ENCODE measurements at places on chromosomes 4 and X. TPM values are rescaled to one million over a fixed set of nuclear protein-coding genes. Genes with fewer than 3 reads are reported as not detected.

GRCh38 chr4:18593297-18594002 is 571.9 kb upstream of the LCORL start:
- no peaks in the 10 kb centered on the region for H3K36me3 ChIP-seq
- no peak overlapping the region for H3K4me3 ChIP-seq
- H3K4me1 ChIP-seq, result no peaks in the 10 kb centered on the region
- peak; percentile 76 for DNase-seq
- H3K27ac ChIP-seq, result no peak overlapping the region
- H3K27me3 ChIP-seq, result no peaks in the 10 kb centered on the region

GRCh38 chr4:151961456-151961855 is 200.6 kb upstream of the GATB start:
- no peak overlapping the region for H3K4me3 ChIP-seq
- DNase-seq, result no peak
- no peaks in the 10 kb centered on the region for H3K27me3 ChIP-seq
- H3K4me1 ChIP-seq, result peaks cover 19% of the 10 kb centered on the region
- H3K27ac ChIP-seq, result no peak overlapping the region

- no peaks in the 10 kb centered on the region for H3K27me3 ChIP-seq
- no peak overlapping the region for H3K27ac ChIP-seq
- peak; percentile 92 for DNase-seq
Observed at GRCh38 chrX:16828124-16828908, 41.8 kb downstream of the RBBP7 start.

DNA sequence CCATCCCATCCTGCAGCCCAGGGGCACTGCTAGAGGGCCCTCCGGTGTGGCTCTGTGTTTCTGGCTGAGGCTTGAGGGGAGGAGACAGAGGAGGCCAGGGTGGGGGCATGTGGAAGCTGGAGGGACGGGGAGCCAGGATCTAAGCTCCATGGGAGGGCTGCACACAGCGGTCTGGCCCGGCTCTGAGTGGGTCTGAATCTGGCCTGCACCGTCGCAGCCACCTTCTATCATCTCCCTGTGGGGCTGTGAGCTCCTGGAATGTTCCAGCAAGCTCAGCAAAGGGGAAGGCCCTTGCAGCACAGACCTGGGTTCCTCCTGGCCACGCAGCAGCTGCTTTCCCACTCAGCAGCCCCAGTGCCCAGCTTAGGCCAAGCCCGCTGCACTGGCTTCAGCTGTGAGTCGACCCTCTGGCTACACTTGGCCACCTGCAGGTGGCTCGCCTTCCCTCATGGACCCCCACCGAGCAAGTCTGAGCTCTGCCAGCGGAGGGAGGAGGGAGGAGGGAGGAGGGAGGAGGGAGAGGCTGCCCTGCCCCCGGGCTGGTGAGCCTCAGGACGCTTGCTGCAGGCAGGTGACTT is 5.3 kb downstream of the NKX1-1 start:
- no peak overlapping the region for H3K4me3 ChIP-seq
- DNase-seq, result no peak
- H3K27me3 ChIP-seq, result peaks cover 67% of the 10 kb centered on the region
- H3K4me1 ChIP-seq, result no peaks in the 10 kb centered on the region
- H3K36me3 ChIP-seq, result no peaks in the 10 kb centered on the region

DNA sequence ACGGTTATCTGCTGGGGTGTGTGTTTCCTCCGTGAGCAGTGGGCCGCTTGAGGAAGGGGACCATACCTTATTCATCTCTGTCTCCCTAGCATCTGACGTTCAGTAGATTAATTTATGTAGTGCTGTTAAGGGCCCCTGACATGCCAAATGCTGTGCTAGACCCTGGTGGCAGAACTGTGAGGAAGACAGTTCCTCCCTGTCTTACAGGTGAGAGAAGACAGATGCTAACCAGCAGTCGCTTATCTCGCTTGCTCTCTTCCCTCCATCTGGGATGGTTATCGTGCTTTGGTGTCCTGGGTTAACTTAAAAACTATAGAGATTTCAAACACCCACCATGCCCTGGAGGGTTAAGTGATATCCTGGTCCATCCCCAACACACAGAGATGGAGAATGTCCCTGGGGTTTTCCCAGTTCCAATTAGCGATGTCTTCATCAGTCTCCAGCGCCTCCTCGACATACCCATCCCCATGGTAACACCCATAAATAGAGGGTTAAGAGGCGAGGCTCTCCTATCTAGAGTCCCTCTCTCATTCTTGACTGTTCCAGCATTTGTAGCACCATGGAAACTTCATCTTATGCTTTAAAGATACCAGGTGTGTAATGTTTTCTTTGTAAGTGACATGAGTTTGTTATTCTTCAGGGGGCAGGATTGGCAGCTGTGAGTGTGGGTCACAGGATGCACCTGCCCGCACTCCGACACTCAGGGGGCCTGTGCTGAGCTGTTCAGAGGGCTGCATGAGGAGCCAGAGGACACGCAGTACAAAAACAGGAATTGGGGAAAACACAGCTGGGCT is 135.2 kb downstream of the STK32B start:
- H3K27ac ChIP-seq, result no peak overlapping the region
- no peak overlapping the region for H3K4me3 ChIP-seq

GRCh38 chr4:130825284-130825683 is 1729.3 kb downstream of the C4orf33 start:
- H3K27me3 ChIP-seq, result no peaks in the 10 kb centered on the region
- no peaks in the 10 kb centered on the region for H3K36me3 ChIP-seq
- DNase-seq, result no peak
- H3K4me1 ChIP-seq, result no peaks in the 10 kb centered on the region
- H3K27ac ChIP-seq, result no peak overlapping the region
- H3K4me3 ChIP-seq, result no peak overlapping the region

GRCh38 chr4:498328-498904 is 540 bp downstream of the ZNF721 start:
- no peak for DNase-seq
- H3K36me3 ChIP-seq, result peaks cover 3% of the 10 kb centered on the region
- H3K4me3 ChIP-seq, result peak overlapping the region; percentile 80
- H3K27ac ChIP-seq, result peak overlapping the region; percentile 81
- H3K4me1 ChIP-seq, result peaks cover 5% of the 10 kb centered on the region

DNA sequence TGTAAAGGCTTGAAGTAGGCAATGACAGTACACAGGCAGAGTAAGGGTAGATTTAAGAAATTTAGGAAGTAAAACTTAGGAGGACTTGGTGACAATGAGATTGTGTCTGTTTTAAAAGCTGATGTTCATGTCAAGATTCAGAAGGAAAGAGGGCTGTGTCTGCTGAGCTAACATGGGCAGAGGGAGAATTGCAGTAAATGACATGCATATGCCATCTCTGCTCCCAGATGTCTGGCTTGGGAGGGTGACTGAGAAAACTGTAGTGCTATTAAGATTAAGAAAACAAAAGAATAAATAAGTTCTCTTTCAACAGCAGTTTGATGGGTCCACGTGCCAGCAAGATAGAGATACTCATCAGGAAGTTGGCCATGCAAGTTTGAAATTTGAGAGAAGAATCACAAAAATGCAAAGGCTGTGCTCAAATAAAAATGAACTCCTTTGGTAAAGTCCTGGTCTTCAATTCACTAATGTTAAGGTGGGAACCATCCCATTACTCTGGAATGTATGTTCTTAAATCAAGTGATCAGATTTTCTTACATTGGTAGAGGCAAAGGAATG is 7.2 kb downstream of the NFXL1 start:
- no peak overlapping the region for H3K4me3 ChIP-seq
- DNase-seq, result no peak
- no peaks in the 10 kb centered on the region for H3K27me3 ChIP-seq
- peaks cover 6% of the 10 kb centered on the region for H3K4me1 ChIP-seq
- H3K36me3 ChIP-seq, result peaks cover 58% of the 10 kb centered on the region

GRCh38 chrX:11792461-11793421 is 34.7 kb downstream of the MSL3 start:
- H3K27ac ChIP-seq, result no peak overlapping the region
- H3K4me3 ChIP-seq, result no peak overlapping the region
- H3K36me3 ChIP-seq, result no peaks in the 10 kb centered on the region
- DNase-seq, result no peak
- H3K27me3 ChIP-seq, result no peaks in the 10 kb centered on the region
- no peaks in the 10 kb centered on the region for H3K4me1 ChIP-seq

DNA sequence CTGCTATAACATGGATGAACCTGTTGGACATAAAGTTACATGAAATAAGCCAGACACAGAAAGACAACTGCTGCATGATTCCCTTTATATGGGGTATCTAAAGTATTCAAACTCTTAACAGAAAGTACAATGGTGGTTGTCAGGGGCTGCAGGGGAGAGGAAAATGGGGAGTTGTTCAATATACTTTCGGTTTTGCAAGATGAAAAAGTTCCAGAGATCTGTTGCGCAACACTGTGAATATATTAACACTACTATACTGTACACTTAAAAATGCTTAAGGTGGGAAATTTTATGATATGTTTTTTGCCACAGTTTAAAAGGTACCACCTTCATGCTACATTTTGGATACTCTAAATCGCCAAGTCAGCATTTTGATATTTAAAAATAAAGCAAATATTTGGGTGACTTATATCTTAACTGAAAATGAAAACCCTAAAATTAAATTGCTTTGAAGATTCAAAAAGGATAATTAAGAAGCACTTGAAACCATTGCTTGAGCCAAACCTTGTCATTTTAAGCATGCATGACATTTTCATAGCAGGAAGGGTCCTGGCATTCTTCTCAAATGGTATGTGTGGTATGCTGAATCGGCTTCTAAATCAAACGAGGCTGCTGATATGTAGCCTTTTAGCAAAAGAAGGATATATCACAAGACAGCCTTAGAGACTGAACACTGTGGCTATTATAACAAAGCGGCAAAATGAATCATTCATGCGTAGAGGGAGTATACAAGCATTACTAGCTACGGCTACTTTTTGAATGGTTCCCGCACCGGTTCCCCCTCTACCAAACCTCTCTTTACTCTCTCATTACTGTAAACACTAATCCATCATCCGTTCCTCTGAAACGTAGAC is 607.1 kb upstream of the DIPK2B start:
- H3K27ac ChIP-seq, result peak overlapping the region; percentile 78
- no peaks in the 10 kb centered on the region for H3K27me3 ChIP-seq
- H3K36me3 ChIP-seq, result no peaks in the 10 kb centered on the region
- H3K4me1 ChIP-seq, result peaks cover 3% of the 10 kb centered on the region
- H3K4me3 ChIP-seq, result no peak overlapping the region

DNA sequence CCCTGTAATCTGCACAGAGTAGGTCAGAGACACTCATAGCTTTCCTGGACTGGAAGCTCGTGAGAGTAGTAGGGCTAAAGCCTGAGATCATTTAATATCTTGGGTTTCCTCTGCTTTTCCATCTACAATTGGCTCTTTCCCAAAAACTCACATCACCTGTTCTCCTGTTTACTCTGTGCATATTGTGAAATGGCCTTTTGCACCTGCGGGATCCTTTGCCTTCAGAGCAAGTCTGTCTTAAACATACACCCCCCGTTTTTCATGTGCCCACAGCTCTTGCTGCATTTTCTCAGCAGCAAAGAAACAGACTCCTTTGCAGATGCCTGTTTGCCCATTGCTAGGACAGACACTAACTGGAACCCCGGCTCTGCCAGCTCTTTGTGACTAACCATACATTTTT is 608.3 kb upstream of the PCDH10 start:
- DNase-seq, result no peak
- H3K4me3 ChIP-seq, result no peak overlapping the region
- H3K4me1 ChIP-seq, result no peaks in the 10 kb centered on the region
- H3K27ac ChIP-seq, result no peak overlapping the region
- H3K27me3 ChIP-seq, result no peaks in the 10 kb centered on the region

DNA sequence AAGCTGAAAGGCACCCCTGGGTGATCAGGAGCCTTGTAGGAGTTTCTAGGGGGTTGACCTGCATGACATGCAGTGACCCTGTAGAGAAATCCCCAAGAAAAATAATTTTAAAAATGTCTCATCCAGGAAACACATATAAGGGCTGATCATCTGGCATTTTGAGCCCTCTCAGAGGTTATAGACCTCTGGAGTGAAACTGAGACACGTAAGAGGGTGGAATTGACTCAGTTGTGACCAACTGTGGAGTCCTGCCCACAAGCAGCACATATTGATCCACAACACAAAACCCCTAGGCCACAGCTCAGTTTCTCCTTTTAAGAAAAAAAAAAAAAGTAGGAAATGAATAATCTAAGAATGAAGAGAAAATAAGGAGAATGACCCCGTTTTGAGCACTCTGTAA is 32.5 kb upstream of the MTMR8 start:
- H3K4me3 ChIP-seq, result no peak overlapping the region
- H3K36me3 ChIP-seq, result no peaks in the 10 kb centered on the region
- no peaks in the 10 kb centered on the region for H3K4me1 ChIP-seq
- no peaks in the 10 kb centered on the region for H3K27me3 ChIP-seq
- no peak overlapping the region for H3K27ac ChIP-seq
- no peak for DNase-seq

DNA sequence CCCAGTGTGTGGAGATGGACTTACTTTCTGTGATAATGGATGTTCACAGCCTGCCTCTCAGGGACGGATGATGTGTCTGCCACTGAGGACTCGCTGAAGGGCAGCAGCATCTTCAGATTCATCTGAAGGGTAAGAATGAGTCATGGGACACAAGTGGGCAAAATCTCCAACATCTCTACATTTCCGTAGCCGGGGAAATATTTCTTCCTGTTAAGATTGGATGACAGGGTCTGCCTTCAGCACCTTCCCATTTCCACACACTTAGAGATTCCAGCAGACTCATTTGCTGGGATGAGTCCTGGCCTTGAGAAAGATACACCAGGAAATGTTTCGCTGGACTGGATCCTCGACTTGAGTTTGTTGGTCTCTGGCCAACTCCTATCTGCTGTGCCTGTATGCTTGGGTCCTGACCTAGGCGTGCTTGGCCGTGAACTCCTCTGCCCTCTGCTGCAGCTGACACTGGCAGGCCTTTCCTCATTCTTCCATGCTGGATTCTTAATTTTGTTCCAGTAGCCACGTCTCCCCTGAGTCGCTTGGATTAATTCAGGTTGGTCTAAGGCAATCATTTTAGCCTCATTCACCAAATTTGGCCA is 46.5 kb upstream of the SOD3 start:
- H3K4me1 ChIP-seq, result peaks cover 9% of the 10 kb centered on the region
- H3K27me3 ChIP-seq, result no peaks in the 10 kb centered on the region
- H3K27ac ChIP-seq, result no peak overlapping the region
- no peaks in the 10 kb centered on the region for H3K36me3 ChIP-seq

GRCh38 chr4:100509386-100509785 is 8.4 kb downstream of the EMCN start:
- no peaks in the 10 kb centered on the region for H3K4me1 ChIP-seq
- no peaks in the 10 kb centered on the region for H3K27me3 ChIP-seq
- no peaks in the 10 kb centered on the region for H3K36me3 ChIP-seq

- H3K27me3 ChIP-seq, result no peaks in the 10 kb centered on the region
- H3K27ac ChIP-seq, result no peak overlapping the region
- no peaks in the 10 kb centered on the region for H3K36me3 ChIP-seq
- H3K4me3 ChIP-seq, result no peak overlapping the region
- H3K4me1 ChIP-seq, result no peaks in the 10 kb centered on the region
Observed at GRCh38 chrX:125604448-125604847, 284.8 kb downstream of the TEX13C start.

Gene SPANXN4
- total RNA-seq, result not detected

Gene QRFPR
- total RNA-seq, result 1.1 TPM

Gene IL1RAPL2
- not detected for total RNA-seq

Gene POLA1
- 18.2 TPM for total RNA-seq

Gene CNGA1
- total RNA-seq, result not detected
